ENCODE measurements at places on chromosomes 3 and 15.

DNA sequence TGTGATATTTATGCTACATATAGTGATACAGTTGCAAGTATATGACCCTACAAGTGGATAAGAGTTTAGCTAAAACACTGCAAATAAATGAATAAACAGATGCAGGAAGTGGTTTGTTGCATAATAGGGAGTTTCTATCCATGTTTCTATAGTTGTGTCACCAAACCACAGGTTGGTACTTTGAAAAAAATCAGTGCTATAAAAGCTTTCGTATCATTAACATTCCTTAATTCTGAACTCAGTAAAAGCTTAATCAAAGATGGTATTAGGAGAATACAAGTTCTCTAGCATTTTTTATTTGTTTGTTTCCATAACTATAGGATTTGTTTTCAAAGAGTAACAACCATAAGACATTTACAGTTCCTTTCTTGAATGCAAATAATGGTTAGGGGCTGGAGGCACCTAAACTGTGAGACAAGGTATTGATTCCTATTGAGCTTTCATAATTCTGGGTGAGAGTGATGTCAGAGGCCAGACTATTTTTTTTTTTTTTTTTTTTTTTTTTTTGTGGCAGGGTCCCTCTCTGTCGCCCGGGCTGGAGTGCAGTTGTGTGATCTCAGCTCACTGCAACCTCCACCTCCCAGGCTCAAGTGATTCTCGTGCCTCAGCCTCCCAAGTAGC lies 29.6 kb downstream of the CPOX start:
- DNase-seq: no peak

DNA sequence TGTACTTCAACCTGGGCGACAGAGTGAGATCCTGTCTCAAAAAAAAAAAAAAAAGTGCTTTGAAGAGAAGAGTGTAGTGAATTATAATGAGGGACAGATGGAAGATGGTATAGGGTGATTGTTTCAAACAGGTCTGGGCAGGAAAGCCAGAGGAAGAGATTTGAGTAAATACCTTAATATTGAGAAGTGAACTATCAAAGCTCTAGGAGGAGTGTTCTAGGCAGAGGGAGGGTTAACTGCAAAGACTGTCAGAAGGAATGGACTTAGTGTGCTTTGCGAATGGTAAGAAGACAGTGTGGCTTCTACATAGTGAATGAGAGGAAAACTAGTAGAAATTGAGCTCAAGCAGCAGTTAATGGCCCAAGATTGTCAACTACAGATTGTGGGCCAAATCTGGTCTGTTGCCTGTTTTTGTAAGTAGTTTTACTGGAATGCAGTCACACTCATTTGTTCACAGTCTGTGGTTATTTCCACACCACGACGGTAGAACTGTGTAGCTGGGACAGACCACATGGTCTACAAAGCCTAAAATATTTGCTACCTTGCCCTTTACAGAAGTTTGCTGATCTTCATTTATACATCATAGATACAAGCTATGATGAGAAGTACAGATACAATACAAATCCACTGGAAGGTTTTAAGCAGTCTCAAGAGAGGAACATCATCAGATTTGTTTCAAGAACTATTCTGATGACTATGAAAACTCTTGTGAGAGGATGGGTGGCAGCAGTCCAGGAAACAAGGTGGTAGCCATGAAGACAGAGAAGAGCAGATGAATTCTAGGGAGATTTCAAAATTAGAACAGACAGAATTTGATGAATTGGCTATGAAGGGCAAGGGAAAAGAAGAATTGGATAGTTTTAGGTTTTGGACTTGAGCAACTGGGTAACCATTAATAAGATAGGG lies 16.5 kb upstream of the USP50 start:
- no peak for DNase-seq

GRCh38 chr15:55959744-55960447 lies 33.5 kb downstream of the NEDD4 start:
- no peak for DNase-seq

DNA sequence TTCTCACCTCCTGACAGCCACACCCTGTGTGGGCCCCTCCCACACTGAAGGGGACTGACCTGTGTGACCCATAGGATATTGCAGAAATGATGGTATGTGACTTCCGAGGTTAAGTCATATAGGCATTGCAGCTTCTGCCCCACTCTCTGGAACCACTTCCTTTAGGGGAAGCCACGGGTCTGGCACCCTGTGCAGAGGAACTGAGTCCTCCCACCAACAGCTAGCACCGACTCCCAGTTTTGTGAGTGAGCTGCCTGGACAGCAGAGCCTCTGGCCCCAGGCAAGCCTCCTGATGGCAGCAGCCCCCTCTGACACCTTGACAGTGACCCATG lies 24.6 kb upstream of the SLC6A6 start:
- peak; percentile 5 for DNase-seq

DNA sequence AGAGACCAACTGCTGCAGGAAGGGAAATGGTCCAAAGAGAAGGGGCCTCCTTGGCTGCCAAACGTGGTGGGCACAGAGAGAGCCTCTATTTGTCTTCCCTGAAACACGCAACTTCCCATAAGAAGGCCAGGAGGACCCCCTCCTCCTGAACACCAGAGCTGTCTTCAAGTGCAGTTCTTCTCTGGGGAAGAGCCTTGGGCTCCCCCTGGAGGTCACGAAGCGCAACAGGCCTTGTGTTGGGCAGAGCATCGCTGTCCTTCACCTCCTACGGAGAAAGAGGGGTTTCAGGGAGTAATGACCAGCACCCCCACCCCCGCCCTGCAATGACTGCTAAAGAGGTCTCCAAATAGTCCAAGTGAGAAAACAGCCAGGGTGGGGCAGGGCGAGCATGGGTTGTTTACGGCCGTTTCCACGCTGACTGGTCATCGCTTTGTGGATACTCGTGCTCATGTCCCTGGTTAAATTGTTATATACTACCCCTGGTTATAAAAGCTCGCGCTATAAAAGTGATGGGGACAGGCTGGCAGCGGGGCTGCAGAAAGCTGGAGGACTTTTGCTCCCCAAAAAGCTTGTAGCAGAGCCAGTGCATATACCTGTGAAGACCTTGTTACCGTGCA lies 397.5 kb upstream of the ATP10A start:
- DNase-seq: peak; percentile 6

- DNase-seq: no peak
These were observed 35.6 kb upstream of the GPR160 start for GRCh38 chr3:170002231-170002630.
